ENCODE measurements at places on chromosomes 1 and 21. TPM values are rescaled to one million over a fixed set of nuclear protein-coding genes. Genes with fewer than 3 reads are reported as not detected.

The MARCKSL1 gene
- total RNA-seq = 26.4 TPM

The EPHA2 gene
- not detected for total RNA-seq

- no peak for DNase-seq
Observed at GRCh38 chr21:31887391-31887841, 14.6 kb downstream of the HUNK start.

DNA sequence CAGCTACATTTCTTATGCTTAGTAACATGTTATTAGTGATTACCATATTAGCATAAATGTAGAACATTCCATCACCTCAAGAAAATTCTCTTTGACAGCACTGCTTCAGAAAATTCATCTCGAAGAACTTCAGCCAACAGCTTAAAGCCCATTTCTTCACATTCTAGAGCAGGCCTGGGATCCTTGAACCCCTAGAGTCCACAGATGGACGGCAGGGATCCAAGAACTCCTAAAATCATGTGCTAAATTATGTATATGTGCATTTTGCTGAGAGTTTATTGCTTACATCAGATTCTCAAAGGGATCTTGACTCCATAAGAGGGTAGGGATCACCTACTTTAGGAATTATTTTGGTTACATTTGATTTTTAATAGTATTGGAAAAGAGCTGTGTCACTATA lies 76.2 kb upstream of the TEKT2 start:
- no peak for DNase-seq

DNA sequence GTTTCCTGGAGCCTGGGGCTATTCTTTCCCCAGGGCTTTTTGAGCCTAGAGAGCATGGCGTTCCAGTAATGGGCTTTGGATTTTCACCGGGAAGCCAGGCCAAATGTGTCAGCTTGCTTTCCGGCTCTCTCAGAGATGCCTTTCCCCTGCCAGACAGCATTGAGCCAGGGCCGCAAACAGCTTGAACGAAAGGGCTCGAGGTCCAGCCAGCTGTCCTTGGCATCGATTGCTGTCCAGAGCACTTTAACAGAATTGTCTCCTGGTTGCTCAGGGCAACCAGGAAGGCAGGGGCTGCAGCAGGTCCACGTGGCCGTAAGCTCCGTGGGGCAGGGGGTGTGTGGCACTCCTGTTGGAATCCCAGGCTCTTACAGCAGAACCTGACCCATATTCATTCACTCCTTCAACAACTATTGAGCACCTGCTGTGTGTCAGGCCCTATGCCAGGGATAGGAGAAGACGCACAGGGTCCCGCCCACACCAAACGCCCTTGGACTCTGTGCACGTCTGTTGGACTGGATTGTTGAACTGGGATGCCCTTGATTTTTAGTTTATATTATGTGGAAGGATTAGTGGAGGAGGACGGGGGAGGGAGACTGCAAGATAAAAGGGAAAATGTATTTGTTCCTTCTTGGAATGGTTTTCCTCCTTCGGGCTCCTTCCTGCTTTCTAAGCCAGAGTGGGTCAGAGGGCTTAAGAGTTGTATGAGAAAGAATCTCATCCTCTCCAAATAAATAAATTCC lies 38.7 kb upstream of the EFHD2 start:
- DNase-seq = no peak

GRCh38 chr1:160416369-160416768 lies 16.0 kb downstream of the VANGL2 start:
- no peak for DNase-seq

The OLIG2 gene
- total RNA-seq = not detected

GRCh38 chr1:83554174-83554573 lies 444.8 kb downstream of the TTLL7 start:
- no peak for DNase-seq

DNA sequence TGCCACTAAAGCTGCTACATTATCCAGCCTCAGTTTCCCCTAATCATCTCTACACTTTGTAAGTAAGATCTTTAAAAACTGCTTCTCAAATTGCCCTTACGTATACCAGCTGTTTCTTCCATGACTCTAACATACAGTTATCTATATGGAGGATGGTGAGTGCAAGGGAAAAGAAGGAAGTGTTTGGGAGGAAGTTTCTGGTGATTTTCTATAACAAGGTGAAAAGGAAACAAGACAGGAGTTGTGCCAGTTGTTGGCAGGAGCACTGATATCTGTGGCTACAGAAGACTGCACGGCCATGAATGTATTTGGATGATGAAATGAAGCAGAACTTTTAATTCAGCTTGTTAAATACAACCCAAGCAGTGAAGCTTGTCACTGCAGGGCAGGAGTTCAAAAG lies 32.3 kb upstream of the NHLH2 start:
- DNase-seq = no peak

The AKT3 gene
- total RNA-seq = 19.1 TPM

- DNase-seq = no peak
Observed at GRCh38 chr1:65965112-65965996, 172.7 kb downstream of the PDE4B start.

DNA sequence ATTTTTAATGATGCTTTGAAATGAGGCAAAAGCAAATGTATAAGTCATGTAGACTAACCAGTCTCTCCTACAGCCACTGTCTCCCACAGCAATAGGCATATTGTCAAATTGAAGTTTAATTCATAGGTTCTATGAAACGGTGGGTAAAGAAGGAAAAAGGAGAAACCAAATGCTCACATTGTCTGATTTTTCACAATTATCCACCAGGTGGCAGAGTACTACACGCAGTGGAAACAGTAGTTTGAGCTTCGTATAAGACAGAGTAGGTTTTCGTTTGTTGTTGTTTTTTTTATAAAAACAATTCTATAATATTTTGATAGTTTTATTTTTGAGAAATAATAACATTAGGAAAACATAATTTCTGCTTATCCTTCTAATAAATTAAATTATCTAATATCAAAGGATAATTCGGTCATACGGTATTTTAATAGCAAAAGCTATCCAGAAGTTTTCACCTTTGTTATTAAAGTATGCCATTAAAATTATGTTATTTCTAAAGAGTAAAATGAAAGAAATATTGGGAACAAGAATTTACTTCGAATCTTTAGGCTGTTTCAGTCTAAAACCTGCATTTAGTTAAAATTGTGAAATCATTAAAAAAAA lies 39.1 kb downstream of the TYW3 start:
- DNase-seq = no peak

GRCh38 chr1:197302775-197303174 lies 34.7 kb downstream of the CRB1 start:
- DNase-seq = no peak

DNA sequence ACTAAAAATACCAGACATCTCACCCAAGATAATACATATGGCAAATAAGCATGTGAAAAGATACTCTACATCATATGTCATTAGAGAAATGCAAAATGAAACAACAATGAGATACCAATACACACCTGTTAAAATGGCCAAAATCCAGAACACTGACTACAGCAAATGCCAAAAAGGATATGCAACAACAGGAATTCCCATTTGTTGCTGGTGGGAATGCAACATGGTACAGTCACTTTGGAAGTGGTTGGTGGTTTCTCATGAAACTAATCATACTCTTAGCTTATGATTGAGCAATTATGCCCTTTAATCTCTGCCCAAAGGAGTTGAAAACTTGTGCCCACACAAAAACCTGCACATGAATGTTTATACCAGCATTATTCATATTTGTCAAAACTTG lies 6.4 kb upstream of the RGS2 start:
- DNase-seq = no peak

DNA sequence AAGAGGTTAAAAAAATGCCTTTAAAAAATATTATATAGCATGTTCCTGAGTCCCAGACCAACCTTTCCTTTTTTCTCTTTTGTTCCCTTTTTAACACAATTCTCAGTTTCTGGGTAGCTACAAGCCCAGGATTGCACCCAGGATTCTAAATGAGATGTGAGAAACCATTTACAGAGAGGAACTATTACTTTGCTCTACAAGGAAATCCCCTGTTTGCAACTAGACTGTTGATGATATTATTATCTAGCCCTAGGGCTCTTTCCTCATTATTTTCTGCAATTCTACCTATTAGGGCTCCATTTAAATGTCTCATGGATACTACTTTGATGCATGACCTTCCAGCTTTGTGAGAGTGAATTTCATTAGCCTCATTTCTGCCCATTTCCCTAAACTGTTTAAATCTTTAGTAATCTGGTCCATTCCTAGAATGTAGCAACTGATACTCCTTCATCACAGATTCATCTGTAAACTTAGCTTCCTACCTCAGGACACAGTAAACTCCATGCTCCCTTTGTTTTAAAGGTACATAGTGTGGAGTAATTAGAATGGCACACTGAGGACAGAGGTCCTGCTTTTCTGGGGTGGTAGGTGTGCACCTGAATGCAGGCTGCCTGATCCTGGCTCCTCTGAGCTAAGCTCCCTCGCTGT lies 7.1 kb upstream of the KIF14 start:
- no peak for DNase-seq

DNA sequence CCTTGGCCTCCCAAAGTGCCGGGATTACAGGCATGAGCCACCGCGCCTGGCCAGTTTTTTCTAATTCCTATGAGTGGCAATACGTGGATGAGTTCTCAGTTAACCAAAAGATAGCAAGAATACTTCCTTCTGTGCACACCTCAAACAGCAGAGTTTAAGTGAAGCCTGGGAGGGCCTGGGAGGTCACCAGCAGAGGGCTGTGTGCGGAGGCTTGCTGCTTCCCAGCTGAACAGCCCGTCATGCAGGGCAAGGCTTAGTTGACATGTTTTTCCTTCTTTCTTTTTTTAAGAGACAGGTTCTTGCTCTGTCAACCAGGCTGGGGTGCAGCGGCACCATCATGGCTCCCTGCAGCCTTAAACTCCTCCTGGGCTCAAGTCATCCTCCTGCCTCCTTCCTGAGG lies 17.8 kb downstream of the GNG4 start:
- DNase-seq = no peak

- no peak for DNase-seq
Observed at GRCh38 chr21:18776936-18777335, 373.4 kb upstream of the TMPRSS15 start.

- no peak for DNase-seq
Observed at GRCh38 chr1:214280386-214281020, 456 bp upstream of the SMYD2 start.

GRCh38 chr1:206745301-206745700 lies 25.3 kb upstream of the IL19 start:
- no peak for DNase-seq

GRCh38 chr1:215547011-215547410 lies 20.1 kb upstream of the KCTD3 start:
- DNase-seq = no peak

The FCRL1 gene
- total RNA-seq = 1.0 TPM

GRCh38 chr1:56709269-56709880 lies 64.3 kb downstream of the PRKAA2 start:
- DNase-seq = no peak

DNA sequence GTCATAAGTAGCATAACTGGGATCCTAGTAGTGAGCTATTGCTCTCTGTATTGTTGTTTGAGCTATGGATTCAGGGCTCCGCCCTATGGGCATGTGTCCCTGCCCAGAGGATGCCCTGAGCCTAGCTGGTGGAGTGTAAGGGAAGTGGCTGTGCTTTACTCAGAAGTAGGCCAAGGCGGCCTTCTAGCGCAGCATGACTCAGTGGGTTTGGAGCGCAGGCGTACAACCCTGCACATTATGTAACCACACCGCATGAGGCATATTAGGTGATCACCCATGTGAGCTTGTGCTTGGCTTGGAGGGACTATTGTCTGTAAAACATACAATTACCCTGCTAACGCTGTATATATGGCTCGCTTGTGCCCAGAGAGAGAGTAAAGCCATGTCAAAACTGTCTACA lies 11.1 kb upstream of the UBE2U start:
- no peak for DNase-seq

DNA sequence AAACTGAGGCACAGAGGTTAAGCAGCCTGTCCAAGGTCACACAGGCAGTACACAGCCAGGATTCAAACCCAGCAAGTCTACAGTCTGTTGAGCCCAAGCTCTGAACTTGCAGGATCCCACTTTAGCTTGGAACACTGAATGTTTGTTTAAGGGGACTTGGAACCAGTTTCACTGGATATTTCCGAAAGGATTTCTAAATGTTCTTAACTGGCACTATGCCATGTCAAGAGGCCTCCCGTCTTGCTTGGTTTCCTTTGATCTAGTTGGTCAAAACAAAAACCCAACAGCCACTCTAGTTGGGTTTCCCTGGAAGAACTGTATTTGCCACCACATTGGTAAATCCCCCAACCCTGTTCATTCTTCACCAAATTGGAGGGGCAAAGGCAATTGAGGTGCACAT lies 317.6 kb upstream of the KAZN start:
- no peak for DNase-seq

The TCHH gene
- 0.12 TPM for total RNA-seq

GRCh38 chr1:180117764-180118116 lies 36.9 kb upstream of the QSOX1 start:
- DNase-seq = no peak

DNA sequence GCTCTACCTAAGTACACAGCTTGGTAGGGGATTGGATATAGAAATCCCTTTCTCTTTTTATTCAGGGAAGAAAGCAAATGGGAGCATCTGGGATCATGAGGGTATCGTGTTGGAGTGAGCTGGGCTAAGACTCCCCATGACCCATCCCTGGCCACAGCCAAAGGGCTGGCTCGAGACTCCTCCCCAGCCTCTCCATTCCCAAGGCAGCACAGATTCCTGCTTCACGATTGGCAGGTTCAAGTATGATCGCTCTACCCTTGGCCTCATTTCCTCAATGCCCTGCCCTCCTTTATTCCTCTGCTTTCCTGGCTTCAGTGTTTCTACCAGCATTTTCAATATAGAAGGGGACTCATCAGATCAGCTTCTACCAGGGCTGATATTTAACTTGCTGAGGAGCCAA lies 89.7 kb downstream of the ATP1A1 start:
- DNase-seq = no peak

DNA sequence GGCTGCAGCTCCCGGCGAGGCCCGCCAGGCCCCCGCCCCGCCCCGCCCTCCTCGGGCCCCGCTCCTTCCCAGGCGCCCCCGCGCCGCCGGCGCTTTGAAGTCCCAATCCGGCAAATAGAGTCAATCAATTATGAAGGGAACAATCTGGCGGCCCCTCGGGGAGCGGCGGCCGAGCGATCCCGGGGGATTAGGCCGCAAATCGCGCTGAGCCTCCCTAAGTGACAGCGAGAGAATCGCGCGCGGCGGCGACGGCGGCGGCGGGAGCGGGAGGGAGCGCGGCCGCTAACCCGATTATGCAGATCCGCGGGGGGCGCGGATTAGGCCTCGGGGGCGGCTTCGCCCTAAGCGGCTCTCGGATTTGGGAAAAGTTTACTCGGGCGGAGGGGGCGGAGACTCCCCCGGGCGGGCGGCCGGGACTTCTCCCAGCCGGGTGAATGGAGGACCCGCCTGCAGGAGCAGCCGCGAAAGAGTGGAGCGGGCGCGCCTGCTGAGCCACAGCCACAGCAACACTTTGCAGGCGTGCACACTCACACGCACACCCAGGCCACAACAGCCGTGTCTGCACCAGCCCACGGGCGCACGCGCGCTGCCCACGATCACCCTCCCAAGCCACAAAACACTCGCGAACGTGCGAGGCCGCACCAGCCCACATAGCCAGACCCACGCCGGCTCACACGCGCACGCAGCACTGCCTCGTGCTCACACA lies 23.0 kb upstream of the DMBX1 start:
- DNase-seq = no peak

DNA sequence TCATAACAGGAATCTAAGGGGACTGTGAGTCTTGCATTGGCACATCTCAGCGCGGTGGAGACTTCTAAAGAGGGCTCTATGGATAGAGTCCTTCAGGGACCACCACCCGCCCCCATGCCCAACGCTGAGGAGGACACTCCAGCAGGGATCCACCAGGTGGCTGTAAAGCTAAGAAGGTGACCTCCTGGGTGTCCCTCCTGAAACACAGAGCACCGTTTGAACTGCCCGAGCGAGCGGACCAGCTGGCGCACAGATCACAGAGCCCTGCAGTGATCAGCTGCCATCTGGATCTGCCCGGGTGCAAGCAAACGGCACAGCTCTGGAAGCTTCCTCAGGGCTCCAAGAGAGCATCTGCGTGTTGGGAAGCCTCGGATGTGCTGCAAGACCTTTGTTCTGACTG lies 51.3 kb upstream of the LYST start:
- no peak for DNase-seq

All from activated naive CD8-positive, alpha-beta T cell treated with anti-CD3 and anti-CD28 coated beads for 36 hours (primary cell).